ENCODE measurements at places on chromosomes 6 and 20.

DNA sequence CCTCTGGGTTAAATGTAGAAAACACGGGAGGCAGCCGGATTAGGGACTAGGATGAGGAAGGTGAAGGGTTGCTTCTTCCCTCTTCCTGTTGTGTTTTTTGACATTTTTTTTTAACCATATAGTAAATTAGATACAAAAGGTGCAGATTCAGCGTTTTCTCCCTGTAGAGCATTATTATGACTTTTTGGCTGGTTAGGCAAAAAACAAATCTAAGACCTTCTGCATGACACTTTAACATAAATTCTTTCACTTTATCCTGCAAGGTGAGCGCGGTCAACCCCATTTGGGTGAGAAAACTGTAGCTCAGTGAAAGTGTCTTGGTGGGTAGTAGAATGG, 1.3 kb downstream of the SLC16A10 start:
- DNase-seq: no peak

- no peak for DNase-seq
Observed at GRCh38 chr20:9129756-9130155, 60.9 kb downstream of the PLCB4 start.

GRCh38 chr6:34475767-34476328, 10.0 kb downstream of the PACSIN1 start:
- DNase-seq: no peak

GRCh38 chr20:3251806-3252205, 12.8 kb upstream of the SLC4A11 start:
- peak; percentile 21 for DNase-seq

DNA sequence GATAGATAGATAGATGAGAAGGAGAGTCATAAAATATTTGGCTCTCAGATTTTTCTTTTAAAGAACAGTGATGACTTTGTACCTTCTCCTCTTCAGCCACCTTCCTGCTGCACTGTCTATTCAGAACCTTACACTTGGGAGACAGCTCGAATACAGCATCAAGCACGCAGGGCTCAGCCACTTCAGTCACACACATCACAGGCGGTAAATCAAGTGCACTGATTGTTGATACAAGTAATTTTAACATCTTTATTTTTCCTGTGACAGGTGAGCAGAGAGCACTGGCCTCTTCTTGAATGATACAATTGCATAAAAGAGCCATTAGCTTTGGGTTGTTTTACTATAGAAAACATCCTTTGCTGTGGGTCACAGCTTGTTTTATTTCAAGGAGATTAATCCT, 1118.5 kb upstream of the EYS start:
- no peak for DNase-seq

- no peak for DNase-seq
Observed at GRCh38 chr6:135710042-135710441, 141.5 kb upstream of the PDE7B start.

GRCh38 chr6:26003102-26003694, 40.6 kb downstream of the TRIM38 start:
- DNase-seq: peak; percentile 60

DNA sequence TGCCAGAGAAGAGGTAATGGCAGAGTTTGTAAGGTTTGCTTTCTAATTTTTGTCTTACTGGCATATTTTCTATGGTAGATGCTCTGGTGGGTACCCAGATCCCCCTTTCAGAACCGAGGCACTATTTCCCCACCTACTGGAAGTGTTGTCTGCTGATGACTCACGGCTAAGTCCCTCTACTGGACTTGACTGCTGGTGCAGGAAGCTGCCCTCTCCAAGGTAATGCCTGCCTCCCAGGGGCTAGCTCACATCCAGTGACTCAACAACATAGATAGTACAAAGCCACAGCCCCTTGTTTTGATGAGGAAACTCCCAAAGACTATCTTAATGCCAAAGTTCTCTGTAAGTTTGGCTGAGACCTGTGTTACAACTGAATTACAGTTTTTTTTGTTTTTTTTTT, 285.4 kb upstream of the FLRT3 start:
- no peak for DNase-seq
